ENCODE measurements at places on chromosomes 6 and 20.

DNA sequence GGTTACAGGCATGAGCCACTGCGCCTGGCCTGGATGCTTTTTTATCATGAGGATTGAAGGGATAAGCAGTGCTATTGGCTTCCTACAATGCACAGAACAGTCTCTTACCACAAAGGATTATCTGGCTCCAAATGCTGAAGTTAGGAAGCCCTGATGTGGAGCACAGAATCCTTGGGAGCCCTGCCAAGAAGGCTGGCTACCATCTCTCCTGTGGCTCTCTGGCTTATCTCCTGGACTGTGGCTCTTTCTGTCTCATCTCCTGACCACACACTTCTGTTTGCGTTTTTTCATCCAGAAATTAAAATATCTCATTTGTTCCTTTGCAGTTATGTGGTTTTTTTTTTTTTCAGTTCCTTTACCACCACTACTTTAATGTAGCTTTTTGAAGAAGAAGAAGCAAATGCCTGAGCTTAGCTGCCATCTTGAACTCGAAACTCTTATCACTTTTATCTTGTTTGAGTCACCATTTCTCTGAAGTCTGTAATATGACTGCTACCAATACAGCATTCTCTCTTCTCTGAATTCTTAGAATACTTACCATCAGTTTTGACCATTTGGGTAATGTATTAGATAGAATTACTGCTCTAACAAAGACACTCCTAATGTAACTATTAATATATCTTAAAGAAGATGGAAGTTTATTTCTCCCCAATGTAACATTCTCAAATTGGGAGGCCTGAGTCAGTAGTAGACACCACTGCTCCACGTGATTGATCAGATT lies 1044.7 kb downstream of the KIF16B start:
- no peak for DNase-seq

DNA sequence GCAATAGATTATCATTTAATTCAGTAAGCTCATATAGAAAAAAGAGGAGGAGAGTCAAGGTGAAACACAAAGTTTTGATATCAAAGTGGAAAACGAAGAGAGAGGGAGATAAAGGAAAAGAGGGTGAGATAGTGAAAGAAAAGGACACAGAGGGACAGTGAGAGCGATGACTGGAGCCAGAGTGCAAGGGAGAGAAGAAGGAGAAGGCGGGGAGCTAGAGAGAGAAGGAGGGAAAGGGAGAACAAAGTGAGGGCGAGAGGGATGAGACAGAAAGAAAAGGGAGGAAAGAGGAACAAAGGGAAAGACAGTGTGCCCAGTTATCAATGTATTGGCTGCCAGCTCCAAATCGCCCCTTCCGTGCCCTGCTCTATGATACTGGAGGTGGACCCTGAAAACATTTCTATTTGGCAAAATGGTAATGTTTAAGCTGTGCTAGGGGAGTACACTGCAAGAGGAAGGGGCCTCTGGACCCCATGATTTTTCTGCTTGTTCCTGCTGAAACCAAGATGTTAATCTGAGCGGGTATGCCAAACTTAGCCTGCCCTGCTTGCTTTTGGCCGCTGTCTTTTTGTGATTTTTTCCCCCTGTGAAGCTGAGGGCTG lies 27.8 kb downstream of the GPX5 start:
- no peak for DNase-seq

DNA sequence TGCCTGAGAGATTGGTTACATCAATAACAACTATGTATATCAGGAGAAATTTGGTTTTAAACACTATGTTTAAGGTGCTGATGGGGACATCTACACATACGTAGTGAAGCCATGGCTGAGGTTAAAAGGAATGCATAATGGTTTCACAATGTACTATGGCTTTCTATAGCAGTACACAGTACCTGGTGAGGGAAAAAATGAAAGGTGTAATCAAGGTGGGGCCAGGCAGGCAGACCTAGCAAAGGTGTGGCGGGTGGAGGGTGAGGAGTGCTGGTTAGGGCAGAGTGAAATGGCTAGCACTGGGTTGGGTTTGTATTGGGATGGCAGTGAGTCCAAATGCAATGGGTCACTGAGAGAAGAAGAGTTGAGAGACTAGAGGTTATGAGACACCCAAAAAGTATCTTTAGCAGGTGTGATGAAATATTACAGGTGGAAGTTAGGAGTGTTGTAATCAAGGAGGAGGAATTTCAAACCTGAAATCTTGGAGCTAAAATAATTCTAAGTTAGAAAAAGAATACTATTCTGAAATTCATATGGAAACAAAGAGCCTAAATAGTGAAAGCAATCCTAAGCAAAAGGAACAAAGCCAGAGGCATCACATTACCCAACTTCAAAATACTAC lies 22.3 kb downstream of the PAQR8 start:
- DNase-seq = no peak

DNA sequence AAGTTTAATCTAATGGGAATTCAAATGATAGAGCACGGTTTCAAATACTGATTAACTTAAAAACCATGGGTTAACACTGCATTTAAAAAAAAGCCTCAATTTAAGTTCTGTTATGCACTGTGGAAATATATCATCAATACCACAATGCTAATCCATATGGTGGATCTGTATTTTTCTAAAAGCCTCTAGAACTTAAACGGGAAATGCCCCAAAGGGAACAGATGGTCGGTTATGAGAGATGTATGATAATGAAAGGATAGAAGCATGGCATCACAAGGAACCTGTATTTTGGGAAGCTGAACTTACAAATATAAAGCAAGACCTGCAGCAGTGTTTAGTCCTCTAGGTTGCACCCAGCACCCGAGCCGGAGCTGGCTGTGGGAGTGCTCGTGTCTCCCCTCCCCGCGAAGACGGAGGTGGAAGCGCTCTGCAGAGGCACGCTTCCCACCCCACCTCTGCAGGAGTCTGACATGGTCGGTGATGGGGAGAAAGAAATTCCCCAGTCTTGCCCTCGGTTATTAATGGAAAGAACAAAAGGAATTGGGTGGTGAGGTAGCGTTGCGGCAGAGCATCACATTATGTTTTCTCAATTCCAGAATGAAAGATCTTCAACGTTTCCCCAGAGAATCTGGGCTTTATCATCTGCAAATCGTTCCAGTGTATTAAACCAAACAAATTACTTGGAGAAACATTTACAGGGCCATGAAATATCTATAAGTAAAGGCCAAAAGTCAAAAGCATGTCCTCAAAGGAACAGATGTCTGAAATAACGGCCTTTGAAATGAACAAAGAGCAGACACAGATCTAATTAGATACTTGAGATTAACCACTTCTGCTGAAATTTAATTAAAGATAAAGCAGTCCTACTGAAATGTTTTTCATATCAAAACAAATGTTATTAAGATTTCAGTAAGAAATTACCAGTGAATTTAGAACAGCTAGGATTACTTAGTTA lies 103.1 kb upstream of the POPDC3 start:
- DNase-seq = no peak

DNA sequence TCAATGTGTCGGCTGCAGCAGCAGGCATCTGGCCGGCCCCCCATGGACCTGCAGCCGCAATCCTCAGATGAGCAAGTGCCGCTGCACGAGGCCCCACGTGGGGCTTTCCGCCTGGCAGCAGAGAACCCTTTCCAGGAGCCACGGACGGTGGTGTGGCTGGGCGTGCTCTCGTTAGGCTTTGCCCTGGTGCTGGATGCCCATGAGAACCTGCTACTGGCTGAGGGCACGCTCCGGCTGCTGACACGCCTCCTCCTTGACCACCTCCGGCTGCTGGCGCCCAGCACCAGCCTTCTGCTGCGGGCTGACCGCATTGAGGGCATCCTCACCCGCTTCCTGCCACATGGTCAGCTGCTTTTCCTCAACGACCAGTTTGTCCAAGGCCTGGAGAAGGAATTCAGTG lies 3.5 kb downstream of the AP5S1 start:
- DNase-seq = no peak

DNA sequence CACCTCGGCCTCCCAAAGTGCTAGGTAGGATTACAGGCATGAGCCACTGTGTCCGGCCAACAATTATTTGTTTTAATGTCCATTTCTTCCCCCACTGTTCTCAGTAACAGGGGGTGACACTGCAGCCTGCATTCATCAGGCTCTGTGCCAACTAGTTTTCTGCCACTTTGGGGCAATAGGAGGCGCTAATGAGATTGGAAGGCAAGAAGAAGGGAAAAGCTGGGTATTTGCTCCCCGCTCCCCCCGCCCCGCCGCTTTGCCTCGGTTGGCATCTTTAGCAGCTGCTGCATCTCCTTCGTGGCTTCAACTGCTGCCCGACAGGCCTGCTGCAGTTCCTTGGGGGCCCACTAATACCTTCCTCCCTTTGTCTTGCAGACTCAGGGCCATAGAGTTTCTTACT lies 35.0 kb upstream of the MDGA1 start:
- no peak for DNase-seq

- DNase-seq = peak; percentile 96
Observed at GRCh38 chr6:11766589-11767450, 11.8 kb downstream of the ADTRP start.

- DNase-seq = no peak
Observed at GRCh38 chr6:123997223-123997622, 193.6 kb downstream of the NKAIN2 start.

- DNase-seq = no peak
Observed at GRCh38 chr20:57275813-57276212, 9.4 kb upstream of the BMP7 start.

GRCh38 chr6:63859528-63859927 lies 223.9 kb downstream of the PHF3 start:
- DNase-seq = no peak

- no peak for DNase-seq
Observed at GRCh38 chr6:34788111-34788510, 3.8 kb upstream of the BLTP3A start.

- DNase-seq = no peak
Observed at GRCh38 chr6:129675669-129676472, 34.1 kb downstream of the ARHGAP18 start.

- DNase-seq = peak; percentile 7
Observed at GRCh38 chr20:62500237-62500864, 24.6 kb upstream of the GATA5 start.

DNA sequence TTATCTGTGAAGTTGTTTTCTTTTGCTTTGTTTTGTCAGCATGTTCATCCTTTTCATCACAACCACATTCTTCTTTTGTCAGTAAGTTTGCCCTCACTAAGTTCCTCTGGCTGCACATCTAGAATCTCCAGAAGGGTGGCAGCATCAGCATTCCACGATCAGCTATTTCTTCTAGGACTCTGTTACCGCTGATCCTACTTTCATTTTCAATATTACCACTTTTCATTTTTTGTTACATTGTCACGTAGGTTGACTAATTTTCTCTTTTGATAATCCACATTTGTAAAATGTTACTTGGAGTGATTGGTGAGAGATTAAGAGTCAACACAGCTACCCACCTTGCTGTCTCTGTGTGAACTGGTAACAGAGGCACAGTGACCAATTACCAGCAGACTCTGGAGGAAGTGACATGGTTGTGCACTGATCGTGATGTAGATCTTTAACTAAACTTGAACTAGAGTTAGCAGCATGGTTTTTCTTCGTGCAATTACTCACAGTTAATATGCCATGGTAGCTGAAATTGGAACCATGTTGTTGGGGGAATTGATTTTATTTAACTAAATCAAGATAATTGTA lies 307.9 kb upstream of the SLC35B3 start:
- DNase-seq = no peak

- DNase-seq = no peak
Observed at GRCh38 chr6:157238346-157238745, 85.0 kb downstream of the TMEM242 start.

DNA sequence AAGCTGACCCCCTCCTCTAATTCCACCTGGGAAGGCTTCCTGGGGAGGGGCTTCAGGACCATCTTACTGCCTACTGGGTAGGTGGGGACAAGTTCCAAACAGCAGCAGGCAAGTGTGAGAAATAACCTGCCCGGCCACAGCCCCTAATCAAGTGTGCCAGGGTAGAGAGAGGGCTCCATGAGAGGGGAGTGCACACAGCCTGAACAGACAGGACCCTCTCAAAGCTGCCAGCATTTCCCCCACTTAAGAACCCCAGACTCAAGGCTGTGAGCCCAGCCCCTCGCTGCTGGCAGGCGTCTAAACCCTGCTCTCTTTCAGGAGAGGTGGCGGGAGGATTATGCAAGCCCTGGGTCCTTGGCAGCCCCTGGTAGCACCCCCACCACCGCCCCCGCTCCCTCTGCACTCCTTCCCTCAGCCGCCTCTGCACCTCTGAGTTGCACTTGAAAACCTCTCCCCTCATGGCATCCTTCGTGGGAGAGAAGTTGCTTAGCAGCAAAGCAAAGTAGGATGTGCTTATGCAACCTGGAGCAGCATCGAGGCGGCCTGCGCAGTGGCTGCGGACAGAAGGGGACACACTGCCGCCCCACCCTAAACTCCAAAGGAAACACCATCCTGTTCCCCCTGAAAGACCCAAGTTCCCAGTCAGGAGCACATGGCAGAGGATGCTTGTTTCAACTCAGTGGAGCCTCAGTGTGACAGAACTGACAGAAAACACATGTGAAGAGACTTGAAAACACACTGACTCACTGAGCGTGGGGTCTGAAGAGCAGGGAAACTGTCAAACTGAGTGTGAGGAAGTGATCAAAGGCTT lies 10.5 kb downstream of the DDRGK1 start:
- no peak for DNase-seq

DNA sequence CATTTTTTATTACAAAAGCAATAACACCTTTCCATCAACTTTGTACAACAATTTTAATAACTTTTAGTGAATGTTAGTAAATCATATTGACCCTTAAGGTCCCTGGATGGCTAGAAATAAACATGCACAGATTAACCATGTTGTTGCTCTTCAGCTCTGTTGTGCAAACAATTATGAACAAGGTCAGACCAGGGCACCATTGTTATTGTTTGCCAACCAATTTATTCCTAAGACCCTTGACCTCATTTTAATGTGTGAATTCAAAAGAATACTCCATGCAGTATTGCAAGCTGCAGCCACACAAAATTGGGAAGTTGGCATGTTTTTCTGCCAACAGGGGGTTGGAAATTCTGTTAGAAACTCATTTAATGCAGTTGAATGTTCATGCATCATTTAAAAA lies 426.6 kb upstream of the MAP3K7 start:
- no peak for DNase-seq

DNA sequence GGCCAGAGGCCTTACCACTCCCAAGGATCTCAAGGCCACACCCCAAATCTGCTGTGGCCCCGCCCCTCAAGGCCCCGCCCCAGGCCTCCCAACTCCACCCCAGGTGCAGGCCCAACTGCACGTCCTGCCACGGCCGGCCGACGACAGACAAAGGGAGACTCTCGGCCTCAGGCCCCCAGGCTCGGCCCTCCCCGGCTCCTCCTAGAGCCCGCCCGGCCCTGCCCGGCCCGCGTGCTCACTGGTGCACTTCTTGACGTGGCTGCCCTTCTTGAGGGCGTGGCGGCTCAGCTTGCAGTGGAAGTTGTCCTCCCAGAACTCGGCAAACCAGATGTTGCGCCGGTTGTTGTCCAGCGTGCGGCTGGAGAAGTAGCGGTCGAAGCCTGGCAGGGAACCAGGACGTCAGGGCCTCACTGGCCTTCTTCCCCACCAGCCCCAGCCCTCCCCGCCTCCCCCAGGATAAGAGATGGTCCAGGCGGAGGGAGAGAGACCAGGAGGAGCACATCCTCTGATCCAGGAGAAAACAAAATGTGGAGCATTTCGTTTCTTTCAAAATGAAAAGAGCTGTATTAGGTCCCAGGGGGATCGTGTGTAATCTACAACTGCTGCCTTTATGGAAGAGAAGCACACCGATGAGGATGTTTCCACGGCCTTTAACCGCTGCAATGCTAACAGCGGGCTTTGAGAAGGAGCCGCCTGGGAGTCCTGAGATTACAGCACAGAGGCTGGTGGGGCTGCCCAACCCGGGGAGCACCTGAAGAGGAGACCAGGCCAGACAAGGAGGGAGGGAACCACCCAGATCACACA lies 89.4 kb downstream of the GRM4 start:
- DNase-seq = peak; percentile 26
